ENCODE measurements at places on chromosomes 2 and 18. TPM values are rescaled to one million over a fixed set of nuclear protein-coding genes. Genes with fewer than 3 reads are reported as not detected.

The TUBA3D gene
- total RNA-seq = 2.9 TPM

The XIRP2 gene
- total RNA-seq = 0.18 TPM

The IL18RAP gene
- total RNA-seq = not detected

The PLCD4 gene
- 1.7 TPM for total RNA-seq

The WIPF1 gene
- 10.3 TPM for total RNA-seq

The KIF5C gene
- 4.7 TPM for total RNA-seq

The OXER1 gene
- not detected for total RNA-seq

The TEKT4 gene
- not detected for total RNA-seq

The SH3RF3 gene
- total RNA-seq = 4.1 TPM
